ENCODE measurements at places on chromosomes 12 and 14. TPM values are rescaled to one million over a fixed set of nuclear protein-coding genes. Genes with fewer than 3 reads are reported as not detected.

The CFAP73 gene
- polyA plus RNA-seq = 0.15 TPM

The FAIM2 gene
- polyA plus RNA-seq = 7.1 TPM

The IFNG-AS1 gene
- not detected for polyA plus RNA-seq

The SUPT16H gene
- 75.6 TPM for polyA plus RNA-seq

Data from ovary (tissue), 10 donors.